Spinal cord (tissue), 10 donors: ENCODE measurements at places on chromosomes 12 and 14. TPM values are rescaled to one million over a fixed set of nuclear protein-coding genes. Genes with fewer than 3 reads are reported as not detected.

Gene OR4K5
- total RNA-seq = not detected

DNA sequence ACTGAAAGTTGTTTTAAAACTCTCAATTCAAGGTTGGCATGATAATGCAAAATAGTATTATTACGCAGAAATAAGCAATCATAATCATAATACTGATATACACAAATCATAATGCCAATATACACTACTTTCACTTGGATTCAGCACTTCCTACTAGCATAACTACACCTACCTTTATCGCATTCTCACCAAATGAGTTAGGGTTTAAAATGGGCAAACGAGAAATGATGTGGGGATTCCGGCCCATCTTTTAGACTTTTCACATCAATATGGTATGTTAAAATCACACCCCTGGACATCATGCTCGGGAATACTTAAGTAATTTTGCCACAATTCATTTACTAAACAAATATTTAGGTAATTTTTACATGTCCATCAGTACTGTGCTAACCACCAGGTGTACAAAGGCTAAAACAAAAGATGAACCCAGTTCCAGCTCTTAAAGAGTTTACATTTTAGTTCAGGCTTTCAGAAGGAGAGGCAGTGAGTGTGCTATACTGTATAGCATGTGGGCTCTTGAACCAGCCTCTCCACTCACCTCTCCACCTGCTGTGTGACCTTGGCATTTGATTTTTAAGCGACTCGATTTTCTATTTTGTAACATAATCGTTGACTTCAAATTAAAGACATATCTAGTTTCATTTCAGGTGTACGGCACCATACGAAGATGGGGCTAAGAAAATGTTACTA is 1.1 kb upstream of the USP15 start:
- DNase-seq = no peak

Gene ANKRD33
- not detected for total RNA-seq

DNA sequence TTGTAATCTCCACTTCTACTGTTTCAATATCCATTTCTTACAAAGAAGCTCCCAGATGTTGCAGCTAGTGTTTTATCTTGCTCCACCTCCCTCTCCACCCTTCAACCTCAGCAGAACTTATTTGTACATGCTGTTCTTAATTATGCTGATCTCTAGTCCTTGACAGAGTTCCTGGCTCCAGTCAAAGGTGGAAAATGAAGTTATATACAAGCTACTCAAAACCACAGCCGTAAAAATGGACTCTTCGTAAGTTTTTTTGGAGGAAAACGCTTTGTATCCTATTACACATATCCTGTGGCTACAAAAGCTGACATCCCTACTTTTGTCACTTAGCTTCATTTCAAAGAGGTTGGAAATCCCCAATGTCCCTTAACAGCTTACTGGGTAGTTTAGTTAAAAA is 1.3 kb downstream of the CLEC1A start:
- no peak for DNase-seq

Gene TMEM30B
- 7.6 TPM for total RNA-seq

- no peak for DNase-seq
Observed at GRCh38 chr12:115504306-115505290, 772.9 kb downstream of the MED13L start.

DNA sequence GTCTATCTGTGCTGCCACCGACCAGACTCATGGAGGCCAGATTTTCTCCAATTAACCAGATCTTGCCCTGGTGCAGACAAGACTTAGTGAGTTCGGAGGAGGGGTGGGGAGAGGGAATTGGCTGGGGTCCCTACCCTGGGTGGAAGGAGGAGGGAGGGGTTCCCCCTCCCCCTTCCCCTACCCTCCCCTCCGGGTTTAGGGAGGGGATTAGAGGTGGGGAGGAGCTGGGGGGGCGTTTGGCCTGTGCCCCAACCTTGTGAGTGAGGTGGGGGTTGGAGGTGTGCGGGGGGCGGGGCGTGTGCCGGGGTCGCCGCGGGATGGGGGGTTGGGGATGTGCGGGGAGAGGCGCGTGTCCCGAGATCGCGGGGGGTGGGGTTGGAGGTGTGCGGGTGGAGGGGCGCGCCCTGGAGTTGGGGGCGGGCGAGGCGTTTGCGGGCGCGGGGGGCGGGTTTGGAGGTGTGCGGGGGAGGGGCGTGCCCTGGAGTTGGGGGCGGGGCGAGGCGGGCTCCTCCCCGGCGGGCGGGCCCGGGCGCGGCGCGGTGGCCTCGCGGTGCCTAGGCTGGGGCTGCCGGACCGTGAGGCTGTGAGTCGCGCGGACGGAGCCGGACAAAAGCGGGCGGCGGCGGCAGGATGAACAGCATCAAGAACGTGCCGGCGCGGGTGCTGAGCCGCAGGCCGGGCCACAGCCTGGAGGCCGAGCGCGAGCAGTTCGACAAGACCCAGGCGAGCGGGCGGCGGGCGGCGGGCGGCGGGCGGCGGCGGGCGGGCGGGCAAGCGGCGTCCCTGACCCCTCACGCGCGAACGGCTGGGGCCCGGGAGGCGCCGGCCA is at the start of gene HIP1R:
TSS of gene HIP1R (plus strand) at position 537 of the 829 bp plus-strand sequence. CDS start at position 631, 94 bp downstream.
- peak; percentile 94 for DNase-seq

DNA sequence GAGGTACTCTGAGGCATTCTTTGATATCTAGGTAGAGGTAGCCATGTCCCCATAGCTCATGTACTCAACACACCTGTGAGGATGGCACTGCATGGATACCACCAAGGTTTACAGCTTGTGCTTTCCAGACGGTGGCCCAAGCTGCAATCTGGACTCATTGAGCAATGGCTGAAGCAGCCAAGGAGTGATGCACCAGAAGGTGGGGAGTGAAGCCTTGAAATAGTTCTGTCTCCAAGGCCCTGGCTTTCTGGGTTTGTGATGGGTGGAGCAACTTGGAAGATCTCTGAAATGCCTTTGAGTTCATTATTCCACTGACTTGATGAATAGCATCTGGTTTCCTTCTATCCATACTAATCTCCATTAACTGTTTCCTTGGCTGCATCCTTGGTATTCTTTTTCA is 290.0 kb upstream of the NOVA1 start:
- no peak for DNase-seq

- no peak for DNase-seq
Observed at GRCh38 chr14:32561520-32561919, 232.4 kb downstream of the AKAP6 start.

DNA sequence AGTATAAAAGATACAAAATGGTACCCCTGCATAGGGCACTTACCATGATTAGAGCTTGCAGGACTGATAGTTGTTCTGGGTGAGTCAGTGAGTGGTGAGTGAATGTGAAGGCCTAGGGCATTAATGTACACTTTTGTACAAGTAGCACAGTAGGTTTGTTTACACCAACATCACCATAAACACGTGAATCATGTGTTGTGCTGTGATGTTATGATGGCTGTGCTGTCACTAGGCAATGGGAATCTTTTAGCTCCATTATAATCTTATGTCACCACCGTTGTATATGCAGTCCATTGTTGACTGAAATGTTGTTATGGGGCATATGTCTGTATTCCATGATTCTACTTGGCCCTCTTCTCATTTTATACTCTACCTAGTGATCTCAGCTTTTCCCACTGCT is 11.8 kb downstream of the NUBPL start:
- no peak for DNase-seq

DNA sequence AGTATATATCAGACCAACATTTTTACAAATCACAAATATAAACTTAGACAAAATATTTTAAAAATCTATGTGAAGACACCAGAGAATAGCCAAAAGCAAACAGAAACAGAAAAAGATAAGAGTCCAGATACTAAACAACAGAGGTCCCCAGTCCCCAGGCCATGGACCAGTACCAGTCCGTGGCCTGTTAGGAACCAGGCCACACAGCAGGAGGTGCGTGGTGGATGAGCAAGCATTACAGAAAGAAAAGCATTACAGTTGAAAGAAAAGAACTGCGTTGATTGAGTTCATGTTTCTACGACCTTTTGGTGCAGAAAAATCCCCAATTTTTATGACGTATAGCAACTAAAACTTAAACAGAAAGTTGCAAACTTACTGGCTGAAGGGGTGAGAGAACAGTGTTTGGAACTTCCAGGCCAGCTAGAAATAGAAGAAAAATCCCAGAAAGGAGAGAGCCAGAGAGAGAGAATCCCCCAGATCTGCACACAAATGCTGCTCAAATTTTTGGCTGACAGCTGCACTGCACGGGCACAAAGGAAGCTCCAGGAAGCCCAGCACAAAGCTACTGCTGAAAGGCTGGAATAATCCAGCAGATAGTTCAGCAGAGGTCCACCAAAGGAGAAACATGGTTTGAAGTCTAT is 159.6 kb upstream of the C14orf180 start:
- DNase-seq = no peak

Gene LARP4
- 87.6 TPM for total RNA-seq

- DNase-seq = no peak
Observed at GRCh38 chr12:111276146-111276545, 92.7 kb downstream of the PHETA1 start.

Gene RAD9B
- 1.2 TPM for total RNA-seq

DNA sequence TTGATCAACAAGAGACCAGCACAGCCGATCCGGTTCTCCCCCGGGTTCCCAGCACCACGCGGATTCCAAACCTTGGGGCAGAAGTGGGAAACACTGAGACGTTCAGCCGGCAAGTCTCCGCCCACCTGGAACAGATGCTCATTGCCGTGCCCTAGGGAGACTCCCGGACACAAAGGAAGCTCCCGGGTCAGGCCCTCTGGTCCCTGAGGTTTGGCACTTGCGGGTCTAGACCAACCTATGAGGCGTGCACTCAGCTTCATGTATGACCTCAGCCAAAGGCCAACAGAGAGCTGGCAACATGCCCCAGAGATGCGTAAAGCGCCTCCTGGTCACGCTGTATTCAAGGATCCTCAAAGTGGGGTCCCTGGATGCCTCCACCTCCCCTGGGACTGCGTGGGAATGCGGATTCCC is 2.5 kb downstream of the RIMBP2 start:
- DNase-seq = no peak

DNA sequence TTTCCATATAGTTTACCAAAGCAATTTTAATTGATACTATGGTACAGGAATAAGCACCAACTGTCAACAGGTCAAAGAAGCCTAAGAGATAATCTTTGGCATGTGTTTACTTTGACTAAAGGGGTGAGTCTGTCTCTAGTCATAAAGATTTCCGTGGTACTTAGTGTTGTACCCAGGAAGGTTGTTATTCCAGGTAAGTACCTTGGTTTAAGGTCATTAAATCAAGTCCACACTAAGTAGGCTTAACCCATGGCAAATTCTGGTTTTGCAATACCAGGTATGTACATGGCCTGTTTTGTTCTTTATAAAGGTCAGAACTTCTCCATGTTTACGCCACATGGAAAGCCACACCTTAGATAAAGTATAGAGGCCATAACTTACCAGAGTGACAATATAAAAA is 10.0 kb downstream of the MAX start:
- no peak for DNase-seq

DNA sequence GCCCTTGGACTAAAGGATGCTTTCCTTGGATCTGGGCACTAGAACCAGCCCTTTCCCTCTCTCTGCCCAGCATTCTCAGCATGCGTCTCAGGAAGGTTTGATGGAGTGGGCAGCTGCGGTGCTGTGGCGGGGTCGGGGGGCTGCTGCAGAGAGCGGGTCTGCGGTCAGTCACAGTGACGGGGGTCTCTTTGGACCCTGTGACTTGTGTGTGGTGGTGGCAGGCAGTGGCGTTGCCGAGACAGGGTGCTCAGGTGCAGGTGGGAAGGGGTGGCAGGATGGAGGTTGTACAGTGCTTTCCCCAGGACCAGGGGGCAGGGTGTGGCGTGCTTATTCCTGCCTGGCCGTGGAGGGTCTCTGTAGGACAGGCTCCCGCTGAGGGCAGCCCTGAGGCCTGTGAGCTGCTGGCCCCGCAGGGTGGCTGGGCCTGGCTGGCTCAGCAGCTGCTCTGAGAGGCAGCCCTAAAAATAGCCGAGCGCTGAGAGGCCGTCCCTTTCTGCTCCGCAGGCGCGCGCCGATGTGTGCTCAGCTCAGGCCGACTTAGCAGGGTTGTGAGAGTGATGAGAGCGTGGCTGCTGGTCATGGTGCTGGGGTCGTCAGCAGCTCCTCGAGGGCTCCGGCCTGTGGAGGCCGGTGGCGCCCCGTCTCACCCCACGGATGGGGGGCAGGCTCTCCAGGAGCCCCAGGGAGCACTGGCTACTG is 9.7 kb downstream of the PACS2 start:
- DNase-seq = no peak

GRCh38 chr12:89468017-89468416 is 56.6 kb downstream of the GALNT4 start:
- DNase-seq = no peak

DNA sequence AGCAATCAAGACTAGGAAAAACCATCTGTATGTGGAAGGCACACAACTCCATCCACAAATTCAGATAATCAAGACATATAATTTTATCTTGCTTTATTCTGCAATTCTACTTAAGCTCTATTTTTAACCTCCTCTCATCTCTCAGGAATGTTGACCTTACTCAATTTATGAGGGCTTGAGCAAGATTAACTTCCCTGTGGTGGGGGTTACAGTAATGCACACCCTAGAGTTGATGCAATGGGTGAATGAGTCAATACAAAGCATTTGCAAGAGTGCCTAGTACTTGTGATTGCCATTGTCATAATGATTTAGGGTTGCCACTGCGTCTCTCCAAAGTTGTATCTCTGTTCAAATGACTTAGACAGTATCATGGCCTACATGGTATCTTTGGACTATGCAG is 1598.4 kb upstream of the TMEM132C start:
- no peak for DNase-seq

Gene MYF6
- 1.1 TPM for total RNA-seq

- no peak for DNase-seq
Observed at GRCh38 chr14:100117633-100118395, 41.6 kb downstream of the DEGS2 start.

Gene CHST11
- total RNA-seq = 15.2 TPM

- DNase-seq = peak; percentile 50
Observed at GRCh38 chr12:103834942-103835341, 6.1 kb downstream of the NT5DC3 start.

DNA sequence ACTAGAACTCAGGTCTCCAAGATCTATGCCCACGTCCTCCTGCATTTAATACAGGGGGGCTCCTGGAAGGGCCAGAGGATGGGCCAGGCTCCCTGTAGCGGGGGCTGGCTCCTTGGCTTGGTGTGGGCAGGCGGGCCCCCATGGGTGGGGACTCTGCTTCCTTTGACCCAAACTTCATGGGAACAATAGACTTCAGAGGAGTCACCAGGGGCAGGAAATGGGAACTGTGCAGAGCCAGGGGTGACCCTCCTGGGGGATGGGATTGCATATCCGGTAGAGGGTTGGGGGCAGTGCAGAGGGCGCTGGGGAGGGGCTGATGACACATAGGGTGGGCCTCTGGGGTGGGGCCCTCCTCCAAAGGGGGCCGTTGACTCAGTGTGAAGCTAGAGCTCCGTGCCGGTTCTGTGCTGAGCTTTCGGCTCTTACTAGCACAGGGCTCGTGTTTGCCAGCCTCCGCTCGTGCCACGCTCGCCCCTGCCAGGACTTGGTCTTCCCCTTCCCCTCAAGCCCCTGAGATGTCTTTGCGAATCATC is 4.6 kb downstream of the TEAD4 start:
- DNase-seq = no peak

Gene IFI27
- total RNA-seq = 35.9 TPM

Gene EFS
- 26.5 TPM for total RNA-seq

Gene SLC6A15
- total RNA-seq = 11.0 TPM

GRCh38 chr12:80707126-80707829 is at the start of gene MYF6:
TSS of gene MYF6 (plus strand) at chr12:80707634. CDS start at chr12:80707720, 86 bp downstream.
- DNase-seq = no peak

Gene TPH2
- total RNA-seq = 1.8 TPM

Gene YY1
- total RNA-seq = 55.0 TPM
